Fibroblast of skin of left quadriceps (primary cell): ENCODE measurements at places on chromosomes 12 and 14.

GRCh38 chr12:6626654-6627283 is 9.0 kb downstream of the LPAR5 start:
- no peak for DNase-seq

- no peak for DNase-seq
These were observed 66.3 kb upstream of the ESRRB start for GRCh38 chr14:76309572-76310162.

GRCh38 chr14:93932642-93933041 is 5.5 kb downstream of the FAM181A start:
- DNase-seq, result no peak

DNA sequence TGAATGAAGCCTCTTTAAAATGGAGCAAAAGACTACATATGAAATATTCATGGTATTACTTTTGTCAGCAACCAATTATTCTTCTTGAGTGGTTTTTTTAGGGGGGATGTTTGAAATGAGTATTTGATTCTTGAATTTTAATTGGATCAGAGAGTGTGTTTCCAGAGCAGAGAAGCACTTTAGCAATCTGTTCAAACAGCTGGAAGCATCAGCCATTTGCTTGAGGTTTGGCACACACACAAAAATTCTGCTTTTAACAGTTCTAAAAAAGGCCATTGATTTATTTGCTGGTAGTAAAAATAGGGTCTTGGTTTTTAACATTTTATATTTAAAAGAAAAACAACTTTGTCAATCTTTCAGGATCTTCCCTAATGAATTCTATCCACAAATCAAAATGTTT is 292.7 kb downstream of the LRFN5 start:
- DNase-seq, result peak; percentile 47

GRCh38 chr12:131101703-131102492 is 148.2 kb downstream of the ADGRD1 start:
- no peak for DNase-seq

GRCh38 chr12:109998241-109998903 is 858 bp upstream of the ANKRD13A start:
- no peak for DNase-seq

DNA sequence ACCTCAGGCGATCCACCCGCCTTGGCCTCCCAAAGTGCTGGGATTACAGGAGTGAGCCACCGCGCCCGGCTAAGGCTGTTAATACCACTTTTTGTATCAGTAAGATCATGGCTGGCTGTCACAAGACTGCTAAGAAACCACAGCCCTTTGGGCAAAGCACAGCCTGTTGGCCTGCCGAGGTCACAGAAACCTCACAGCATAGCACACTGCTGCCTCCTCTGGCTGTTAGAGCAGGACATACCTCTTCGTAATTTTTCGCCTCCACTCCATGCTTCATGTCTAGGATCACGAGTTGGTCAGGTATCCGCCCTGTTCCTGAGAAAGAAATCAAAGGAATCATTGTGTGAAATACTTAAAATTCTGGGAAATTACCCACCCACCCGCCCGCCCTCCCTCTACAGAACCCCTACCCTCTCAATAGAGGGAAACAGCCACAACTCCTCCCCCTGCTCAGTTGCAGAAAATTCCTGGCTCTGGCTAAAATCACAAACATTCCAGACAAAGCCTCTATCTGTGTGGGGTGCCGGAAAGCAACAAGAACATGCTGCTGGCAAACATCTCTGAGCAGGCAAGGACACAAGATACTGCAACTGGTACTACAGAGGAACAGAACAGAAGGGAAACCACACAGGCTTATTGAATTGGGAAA is 20.7 kb upstream of the NEK9 start:
- peak; percentile 29 for DNase-seq

- DNase-seq, result no peak
These were observed 3.4 kb upstream of the HOXC9 start for GRCh38 chr12:53996240-53997203.

DNA sequence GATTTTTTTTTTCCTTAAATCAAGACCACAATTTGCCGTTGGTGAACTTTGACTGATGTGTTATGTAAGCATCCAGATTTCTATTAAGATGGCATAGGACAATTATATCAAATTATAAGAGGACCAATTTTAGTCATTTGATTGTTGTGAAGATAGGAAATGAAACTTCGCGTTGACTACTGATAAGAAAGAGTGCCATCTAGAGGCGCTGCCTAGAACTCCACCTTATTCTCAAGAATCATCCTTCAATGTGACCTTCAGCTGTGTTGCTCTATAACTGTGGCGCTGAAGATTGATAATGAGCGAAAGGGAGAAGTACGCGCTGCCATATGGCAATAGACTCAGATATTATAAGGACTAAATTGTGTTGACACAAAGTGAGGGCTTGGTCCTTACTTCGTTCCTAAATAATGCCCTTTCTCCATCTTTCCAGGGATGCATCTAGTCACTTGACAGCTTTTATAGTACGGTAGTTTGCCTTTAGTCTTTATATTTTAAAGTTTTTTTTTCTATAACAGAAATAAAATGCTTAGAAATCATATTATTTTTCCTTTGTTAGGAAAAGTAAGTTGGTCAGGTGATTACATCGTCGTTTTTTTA is 350.8 kb upstream of the STXBP6 start:
- peak; percentile 11 for DNase-seq

GRCh38 chr14:61454545-61454944 is 133.2 kb downstream of the PRKCH start:
- no peak for DNase-seq
